EL (cell line): ENCODE measurements at places on chromosomes 13 and 19.

- peak; percentile 91 for DNase-seq
These were observed 43.6 kb downstream of the ARHGAP35 start for GRCh38 chr19:46904114-46905060.

DNA sequence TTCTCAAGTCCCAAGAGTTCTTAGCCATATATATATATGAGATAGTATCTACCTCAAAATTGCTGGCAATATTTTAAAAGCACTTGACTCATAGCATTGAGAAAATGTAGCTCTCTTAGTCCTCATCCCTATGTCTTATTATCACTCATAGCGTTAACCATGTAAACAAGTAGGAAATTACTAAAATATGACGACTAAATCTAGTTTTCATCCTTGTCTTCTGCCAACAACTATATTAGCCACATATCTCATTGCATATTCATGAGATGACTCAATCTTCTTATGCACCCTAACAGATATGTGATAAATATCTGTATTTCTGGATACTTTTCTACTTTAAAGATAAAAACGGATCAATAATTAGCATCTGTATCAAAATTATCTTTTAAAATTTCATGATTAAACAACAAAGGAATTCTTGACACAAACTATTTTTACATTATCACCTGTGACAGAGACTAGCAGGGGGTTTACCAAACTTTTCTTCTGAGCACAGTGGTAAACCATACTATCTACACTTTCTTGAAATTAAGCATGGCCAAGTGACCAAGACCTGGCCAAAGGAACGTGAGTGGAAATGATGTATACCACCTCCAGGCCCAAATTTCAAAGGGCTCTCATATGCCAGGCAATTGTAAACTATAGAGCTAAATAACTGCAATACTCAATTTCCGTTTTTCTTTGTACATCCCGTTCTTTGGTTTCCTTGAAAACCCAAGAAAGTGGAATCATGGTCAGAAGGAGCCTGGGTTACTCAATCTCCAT lies 45.7 kb downstream of the ZC3H13 start:
- DNase-seq = peak; percentile 25

- no peak for DNase-seq
These were observed 1.4 kb upstream of the NTF4 start for GRCh38 chr19:49065905-49066512.

DNA sequence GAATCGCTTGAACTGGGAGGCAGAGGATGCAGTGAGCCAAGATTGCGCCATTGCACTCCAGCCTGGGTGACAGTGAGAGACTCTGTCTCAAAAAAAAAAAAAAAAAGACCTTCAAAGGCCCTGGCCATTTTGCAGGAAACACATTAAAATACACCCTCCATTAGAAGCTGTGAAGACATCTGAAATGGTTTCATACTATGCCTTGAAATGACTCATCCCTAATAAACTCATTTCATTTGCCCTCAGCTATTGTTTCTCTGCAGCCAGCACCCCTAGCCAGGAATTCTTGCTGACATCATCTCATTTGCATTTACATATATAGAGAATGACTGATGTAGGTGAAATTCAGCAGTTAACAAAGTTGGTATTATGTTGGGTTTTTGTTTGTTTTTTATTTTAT lies 8.7 kb downstream of the EML2 start:
- DNase-seq = peak; percentile 97

DNA sequence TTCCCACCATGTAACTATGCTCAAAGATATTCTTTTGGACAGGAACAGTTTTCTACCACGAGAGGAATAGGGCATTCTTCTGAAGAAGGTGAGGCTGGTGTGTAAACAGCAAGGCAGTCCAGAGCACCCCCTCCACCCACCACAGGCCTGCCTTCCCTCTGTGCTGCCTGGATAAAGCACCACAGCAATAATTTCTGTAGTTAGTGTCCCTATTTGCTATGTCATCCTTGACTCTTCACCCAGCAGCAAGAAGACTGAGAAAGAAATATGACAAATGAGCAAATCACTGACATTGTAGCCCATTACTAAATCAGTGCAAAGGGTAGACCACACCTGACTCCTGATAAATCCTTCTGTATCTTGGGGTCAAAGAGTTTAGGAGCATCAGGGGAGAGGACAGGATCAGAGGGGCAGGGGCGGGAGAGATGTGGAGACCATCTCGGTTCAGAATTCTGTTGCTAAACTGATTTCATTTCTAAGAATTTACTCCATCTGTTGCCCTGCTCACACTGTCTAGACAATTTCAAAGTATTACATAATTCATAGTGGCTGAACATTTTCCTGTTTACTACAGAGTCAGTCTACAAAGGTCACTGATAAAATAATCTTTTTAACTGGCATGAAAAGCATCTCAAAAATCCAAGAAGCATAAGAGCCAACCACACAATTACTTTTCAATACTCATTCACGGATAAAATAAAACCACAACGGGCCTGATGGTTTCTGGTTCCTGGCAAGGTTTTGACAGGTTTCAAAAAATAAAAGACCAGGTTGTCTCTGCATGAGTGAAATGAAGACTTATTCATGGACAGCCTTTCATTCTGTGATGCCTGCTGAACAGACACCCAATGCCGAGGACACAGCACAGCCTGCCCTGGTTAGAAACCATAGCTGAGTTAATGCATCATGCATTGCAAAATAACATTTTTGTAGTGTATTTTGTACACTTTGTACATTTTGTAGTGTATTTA lies 88.4 kb upstream of the IRS2 start:
- peak; percentile 41 for DNase-seq

GRCh38 chr19:6800991-6801484 lies 28.5 kb downstream of the VAV1 start:
- peak; percentile 58 for DNase-seq

DNA sequence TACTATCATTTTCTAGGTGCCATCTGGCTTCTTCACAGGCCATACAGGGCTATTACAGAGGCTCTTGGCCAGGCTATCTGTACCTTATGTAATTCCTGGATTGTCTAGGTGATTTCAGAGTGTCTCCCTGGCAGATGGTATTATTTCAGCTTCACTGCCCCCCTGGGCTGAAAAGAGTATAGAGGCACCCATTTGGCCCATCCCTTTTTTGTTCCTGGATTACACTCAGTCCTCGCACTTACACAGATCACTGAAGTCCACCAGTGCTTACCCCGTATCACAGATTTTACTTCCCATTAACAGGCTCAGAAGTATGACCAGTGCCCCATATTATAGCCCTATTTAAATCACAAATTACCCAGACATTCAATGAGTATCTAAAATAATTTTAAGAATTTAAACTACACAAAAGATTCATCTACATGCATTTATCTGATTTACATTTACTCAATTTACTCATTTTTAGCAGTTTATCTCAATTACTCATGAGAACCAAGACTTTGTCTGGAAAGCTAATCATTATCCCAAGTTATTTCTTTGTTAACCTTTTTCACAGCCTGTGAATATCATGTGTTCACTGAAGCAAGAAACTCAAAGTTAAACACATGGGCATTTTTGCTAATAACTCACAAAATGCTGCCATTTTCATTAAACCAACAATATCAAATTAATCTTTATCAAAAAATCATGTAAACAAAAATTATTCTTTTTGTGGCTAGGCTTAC lies 121.0 kb downstream of the PCDH20 start:
- no peak for DNase-seq

DNA sequence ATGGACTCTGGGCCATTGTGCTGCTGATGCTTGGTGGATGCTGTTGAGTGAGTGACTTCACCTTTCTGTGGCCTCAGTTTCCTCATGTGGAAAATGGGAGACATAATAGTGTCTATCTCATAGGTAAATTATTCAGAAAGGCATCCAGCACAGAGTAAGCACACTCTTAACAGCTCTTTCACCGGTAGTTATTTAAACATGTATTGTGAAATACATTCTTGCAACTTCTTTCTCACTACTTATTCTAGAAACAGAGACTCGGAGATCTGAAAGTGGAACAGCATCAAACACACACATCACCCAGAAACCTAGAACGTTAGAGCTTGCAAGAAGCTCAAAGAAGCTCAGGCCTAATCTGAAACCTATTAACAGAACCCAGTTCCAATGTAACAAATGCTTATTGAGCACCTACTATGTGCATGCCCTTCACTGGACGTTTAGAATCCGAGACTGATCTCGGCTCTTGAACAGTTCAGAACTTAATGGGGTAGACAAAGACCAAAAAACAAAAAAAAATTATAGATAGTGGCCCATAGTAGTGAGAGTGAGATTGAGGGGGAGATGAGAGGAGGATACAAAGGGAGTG lies 4.1 kb downstream of the ZSWIM9 start:
- no peak for DNase-seq

DNA sequence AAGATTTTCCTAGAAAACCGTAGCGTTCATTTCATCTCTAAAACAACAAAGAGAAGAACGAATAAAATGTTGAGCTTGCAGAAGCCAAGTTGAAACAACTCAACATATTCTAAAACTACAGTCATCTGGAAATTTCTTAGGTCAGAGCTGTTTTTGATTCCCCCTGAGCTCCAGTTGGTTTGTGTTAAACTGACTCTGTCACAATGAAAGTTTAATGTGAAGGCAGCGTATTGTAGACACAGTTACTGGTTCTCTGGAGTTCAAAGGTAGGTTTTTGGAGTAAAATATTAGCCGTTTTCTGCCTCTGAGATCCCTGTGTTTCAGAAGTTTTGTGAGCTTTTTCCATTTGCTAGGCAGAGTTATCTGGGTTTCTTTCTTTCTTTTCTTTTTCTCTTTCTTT lies 2.2 kb downstream of the ARHGEF7 start:
- DNase-seq = no peak

- peak; percentile 41 for DNase-seq
These were observed 1.2 kb downstream of the ZNF347 start for GRCh38 chr19:53157626-53158025.

DNA sequence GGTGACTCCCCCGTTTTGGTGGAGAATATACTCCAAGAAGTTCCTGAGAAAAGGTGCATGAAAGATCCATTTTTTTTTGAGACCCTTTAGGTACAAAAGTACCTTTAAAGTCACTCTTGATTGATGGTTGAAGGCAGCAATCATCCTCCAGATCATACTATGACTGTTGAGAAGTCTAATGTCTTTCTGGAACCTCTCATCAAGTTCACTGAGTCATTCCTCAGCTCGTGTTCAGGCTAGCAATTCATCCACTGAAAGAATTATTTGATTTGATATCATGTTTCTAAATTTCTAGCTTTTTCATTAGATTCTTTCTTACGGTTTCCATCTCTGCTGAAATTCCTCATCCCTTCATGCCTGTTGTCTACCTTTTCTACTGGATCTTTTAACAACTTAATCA lies 65.1 kb upstream of the GJB6 start:
- no peak for DNase-seq

DNA sequence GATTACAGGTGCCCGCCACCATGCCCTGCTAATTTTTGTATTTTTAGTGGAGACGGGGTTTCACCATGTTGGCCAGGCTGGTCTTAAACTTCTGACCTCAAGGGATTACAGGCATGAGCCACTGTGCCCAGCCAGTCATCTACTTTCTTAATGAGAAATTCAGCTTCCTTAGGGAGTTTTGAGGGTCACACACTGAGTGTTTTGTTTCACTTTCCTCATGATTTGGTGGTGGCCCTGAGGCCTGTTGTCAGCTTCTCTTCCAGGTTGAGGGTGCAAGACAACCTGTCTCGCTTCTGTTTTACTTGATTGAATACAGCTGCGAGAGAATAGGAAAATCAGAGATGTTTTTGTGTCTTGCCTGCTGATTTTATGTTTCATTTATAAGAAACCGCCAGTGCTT lies 9.9 kb downstream of the FRY start:
- DNase-seq = no peak

DNA sequence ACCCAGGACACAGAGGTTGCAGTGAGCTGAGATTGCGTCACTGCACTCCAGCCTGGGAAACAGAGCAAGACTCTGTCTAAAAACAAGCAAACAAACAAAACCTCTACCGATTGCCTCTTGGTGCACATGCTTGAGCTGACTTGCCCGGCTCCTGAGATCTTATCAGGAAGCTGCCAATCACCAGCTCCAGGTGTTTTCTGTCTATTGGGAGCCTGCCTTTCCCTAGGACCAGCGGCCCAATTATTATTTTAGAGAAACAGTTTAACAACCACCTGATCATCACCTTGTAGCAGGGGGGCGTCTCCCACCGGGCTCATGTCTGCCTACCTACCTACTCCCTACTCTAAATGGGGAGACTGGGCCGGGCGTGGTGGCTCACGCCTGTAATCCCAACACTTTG lies 10.8 kb downstream of the CLEC4M start:
- DNase-seq = no peak

- no peak for DNase-seq
These were observed 140.2 kb downstream of the ZNF536 start for GRCh38 chr19:30512176-30513081.

- no peak for DNase-seq
These were observed 86.7 kb upstream of the TNFSF11 start for GRCh38 chr13:42487221-42487620.

GRCh38 chr19:48433337-48433736 lies 12.4 kb upstream of the GRWD1 start:
- no peak for DNase-seq

GRCh38 chr19:18717601-18718000 lies 34.1 kb downstream of the CRTC1 start:
- DNase-seq = no peak

DNA sequence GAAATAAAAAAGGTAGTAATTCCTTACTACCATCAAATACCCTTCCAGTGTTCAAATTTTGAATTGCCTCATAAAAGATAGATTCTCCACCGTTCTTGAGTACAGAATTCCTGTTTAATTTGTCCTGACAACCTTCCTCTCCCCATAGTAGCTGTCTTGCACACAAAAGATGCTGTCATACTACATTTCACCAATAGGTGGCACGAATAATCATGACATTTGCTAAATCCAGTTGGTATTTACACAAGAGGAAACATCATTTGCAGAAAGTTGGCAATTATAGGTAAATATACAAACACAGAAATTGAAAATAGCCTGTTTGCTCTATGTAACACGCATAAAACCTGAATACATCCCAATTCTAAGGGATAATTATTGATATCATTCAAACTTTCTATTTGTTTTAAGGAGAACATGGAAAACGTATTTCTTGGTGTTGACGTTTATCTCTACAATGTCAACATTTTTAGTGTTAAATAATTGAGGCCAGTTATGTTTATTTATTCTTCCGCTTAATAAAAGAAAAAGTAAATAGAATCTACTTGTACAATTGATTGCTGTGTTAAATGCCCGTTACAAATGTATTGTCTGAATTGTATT lies 58.3 kb upstream of the CLDN10 start:
- DNase-seq = peak; percentile 48

DNA sequence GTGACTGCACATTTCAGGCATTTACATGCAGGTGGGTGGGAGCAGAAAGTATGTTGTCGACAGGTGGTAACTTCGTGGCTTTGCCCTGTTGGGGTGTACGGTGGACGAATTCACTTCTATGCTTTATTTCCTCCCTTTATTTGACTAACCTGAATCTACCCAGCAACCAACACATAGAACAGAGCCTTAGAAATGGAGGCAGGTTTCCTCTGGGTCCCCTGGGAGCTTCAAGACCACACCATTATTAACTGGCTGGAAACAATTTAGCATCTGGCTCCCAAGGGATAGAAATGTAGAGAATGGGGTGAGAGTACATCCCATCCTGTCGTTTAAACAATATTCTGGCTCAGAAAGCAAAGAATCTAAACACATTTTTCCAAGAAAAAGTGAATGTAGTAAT lies 244.4 kb downstream of the DLEU7 start:
- DNase-seq = no peak
